ENCODE measurements at places on chromosomes 12 and 14.

DNA sequence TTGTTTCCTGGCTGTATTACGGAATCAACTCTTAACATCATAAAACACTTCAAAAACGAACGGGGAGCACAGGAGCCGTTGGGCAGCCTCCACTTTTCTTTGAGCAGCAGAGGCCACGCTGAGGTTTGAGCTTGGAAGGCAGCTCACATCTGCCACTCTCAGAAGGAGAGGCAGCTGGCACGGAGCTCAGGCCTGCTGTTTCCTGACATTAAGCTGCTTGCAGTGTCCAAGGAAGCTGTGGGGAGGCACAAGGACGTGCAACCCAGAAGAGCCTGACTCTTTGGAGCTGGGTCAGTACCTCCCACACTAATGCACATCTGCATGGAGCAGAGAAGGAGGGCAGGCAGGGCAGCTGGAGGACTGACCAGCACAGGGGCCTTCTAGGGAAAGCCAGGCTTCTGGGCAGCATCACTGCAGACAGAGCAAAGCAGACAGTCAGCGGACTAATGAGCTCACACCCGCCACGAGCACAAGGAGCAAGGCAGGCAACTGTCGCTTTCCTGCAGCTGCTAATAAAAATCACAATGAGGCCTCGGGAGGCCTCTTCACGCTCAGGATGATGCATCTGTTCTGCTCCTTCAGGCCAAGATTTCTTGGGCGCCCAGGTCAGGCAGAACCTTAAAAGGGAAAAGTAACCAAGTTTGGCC is 211.1 kb downstream of the GLT1D1 start:
- DNase-seq, result no peak

DNA sequence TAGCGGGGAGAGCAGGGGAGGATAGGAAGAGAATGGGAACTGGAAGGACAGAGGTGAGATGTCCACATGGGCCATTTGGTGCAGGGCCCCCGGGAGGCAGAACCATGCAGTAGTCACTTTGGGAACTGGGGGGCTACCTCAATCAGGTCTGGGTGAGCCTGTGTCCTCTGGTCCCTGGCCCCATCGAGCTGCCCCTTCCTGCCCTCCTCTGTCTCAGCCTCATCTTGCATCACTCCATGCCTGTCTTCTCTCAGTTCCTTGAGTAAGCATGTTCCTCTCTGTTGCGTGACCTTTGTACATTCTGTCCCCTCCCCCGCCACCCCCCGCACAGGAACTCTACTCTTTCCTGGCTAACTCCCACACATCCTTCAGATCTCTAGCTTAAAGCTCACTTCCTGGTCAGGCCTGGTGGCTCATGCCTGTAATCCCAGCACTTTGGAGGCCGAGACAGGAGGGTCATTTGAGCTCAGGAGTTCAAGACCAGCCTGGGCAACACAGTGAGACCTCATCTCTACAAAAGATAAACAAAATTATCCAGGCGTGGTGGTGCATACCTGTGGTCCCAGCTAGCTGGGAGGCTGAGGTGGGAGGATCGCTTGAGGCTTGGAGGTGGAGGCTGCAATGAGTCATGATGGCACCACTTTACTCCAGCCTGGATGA is 23.2 kb downstream of the FOS start:
- DNase-seq, result peak; percentile 29

- no peak for DNase-seq
Observed at GRCh38 chr12:54425702-54426101, 6.6 kb upstream of the ITGA5 start.

DNA sequence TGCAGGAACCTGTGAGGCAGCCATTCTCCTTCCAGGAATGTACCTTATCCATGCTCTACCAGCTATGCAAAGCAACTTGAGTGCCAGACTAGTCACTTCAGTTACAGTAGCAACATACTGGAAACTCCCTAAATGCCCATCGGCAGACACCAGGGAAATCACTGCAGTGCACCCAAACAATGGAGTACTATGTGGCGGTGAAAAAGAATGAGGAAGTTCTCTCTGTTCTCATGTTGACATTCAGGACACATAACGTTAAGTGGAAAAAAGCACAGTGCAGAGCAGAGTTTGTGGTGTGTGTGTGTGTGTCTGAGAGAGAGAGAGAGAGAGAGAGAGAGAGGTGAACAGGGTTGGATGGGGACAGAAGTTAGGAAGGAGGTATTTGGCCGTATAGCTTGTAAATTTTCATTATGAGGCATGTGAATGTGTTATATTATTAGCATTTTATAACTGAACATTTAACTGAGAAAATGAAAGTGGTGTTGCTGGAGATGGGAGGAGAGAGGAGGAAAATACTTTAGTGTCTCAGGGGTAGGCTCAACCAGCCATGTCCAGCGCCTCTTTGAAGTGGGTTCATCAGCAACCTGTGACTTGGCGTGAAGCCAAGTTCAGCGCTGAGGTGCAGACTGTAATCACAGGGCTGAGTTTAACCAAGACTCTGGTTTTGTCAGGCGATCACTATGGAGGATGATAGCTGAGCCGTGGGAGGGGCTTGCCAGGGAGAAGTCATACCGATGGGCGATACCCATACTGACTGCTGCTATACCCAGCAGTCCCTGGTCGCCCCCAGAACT is 17.3 kb downstream of the TNFAIP2 start:
- DNase-seq, result no peak

- no peak for DNase-seq
Observed at GRCh38 chr14:64506721-64507120, 2.2 kb downstream of the ZBTB1 start.

- DNase-seq, result no peak
Observed at GRCh38 chr14:85223667-85224066, 306.3 kb upstream of the FLRT2 start.

DNA sequence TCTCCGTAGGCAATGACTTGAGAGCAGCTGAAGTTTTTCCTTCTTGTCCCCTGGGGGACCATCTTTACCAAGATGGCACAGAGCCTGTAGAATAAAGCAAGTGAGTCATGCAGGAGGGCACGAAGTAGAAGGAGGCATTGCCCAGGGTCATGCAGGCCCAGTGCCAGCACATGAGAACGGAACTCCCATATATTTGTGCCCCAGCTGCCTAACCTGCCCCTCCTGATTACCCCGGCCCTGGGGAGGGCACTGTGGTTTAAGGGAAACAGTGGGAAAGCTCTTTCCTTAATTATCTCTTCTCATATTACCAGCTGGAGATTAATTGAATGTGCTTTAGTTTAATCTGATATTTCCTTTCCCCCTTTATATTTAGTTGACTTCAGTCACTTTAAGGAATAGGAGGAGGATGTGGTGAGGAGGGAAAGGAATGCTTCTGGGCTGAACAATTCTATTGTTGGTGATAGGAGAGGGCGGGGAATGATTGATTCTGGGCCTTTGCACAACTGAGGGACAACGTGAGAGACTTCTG is 51.9 kb downstream of the RASSF8 start:
- peak; percentile 36 for DNase-seq
